ENCODE measurements at places on chromosomes 7 and 10.
A peak's percentile ranks its signal among the peaks of the same experiment; 100 is the strongest.

DNA sequence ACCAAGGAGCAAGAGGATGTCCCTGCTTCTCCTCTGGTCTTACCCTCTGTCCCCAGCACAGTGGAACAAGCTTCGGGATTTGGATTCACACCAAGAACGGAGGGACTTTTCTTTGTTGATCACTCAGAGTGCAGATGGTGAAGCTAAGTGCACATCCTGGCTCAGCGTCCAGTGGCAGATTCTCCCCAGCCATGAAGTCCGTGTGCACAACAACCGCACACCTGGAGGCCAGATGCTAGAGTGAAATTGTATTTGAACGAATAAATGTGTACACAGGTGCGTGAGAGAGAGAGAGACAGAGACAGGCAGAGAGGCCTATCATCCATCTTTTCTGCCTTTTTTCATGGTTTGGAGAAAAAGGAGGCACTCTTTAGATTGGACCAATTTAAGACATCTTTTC, 31.5 kb downstream of the ASB13 start:
- DNase-seq: no peak

- peak; percentile 14 for DNase-seq
Observed at GRCh38 chr7:31875424-31875823, 188.4 kb downstream of the PPP1R17 start.

- no peak for DNase-seq
Observed at GRCh38 chr10:49314806-49315205, 15.8 kb downstream of the C10orf71 start.

DNA sequence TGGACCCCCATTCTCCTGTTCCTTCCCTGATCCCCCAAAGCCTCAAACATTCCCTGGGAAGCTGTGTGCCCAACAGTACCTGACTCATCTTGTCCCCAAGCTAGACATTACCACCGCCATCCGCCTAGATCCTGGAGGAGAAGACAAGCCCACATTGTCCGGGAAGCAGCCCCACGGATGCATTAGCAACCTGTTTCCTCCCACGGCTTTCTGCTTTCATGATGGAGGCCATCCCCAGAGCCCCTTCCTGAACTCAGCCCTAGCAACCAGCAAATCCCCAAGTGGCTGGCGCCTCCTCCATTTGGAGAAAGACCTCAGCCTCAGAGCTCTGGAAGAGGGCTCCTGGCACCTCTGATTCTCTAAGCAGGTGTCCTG, 2.3 kb upstream of the SLC29A3 start:
- no peak for DNase-seq

- DNase-seq: no peak
Observed at GRCh38 chr10:129537151-129537550, 70.1 kb downstream of the MGMT start.

GRCh38 chr10:43949351-43949750, 300.7 kb upstream of the ZNF32 start:
- DNase-seq: no peak

DNA sequence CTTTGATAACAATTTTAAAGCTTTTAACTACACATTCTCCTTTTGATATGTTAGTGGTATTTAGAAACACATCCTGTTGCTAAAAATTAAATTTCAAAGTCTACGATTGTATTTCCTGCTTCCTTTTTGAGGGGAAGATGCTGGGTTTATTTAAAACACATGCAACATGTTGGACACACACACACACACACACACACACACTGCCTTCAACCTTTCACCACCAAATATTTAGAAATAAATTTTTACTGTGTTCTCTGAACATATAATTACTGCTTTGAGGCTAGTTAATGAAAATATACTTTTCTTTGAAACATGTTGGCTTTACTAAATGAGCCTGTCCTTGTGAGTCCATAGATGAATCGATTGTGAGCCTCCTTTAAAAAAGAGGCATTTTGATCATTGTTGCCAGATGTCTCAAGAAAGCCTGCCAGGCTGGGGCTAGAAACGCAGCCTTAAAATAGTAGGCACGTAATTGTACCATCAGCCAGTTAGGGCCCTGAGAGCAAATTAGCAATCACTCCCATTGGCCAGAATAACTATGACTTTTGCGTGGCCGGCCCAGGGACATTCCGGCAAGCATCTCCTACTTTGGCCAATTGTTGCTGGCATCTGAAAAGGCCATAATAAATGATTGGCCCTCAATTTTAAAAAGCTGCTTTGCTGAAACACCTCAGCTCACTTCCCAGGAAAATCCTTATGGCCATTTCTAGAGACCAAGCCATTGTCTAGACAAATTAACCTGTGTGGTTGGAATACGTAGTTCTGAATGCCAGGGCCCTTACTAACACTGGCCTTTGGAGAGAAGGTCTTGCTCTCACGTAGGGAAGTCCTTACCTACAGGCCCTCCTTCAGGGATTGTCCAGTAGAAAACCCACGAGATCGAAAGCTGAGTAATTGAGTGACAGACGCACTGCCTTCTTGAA, 9.9 kb upstream of the TEX36 start:
- DNase-seq: no peak

DNA sequence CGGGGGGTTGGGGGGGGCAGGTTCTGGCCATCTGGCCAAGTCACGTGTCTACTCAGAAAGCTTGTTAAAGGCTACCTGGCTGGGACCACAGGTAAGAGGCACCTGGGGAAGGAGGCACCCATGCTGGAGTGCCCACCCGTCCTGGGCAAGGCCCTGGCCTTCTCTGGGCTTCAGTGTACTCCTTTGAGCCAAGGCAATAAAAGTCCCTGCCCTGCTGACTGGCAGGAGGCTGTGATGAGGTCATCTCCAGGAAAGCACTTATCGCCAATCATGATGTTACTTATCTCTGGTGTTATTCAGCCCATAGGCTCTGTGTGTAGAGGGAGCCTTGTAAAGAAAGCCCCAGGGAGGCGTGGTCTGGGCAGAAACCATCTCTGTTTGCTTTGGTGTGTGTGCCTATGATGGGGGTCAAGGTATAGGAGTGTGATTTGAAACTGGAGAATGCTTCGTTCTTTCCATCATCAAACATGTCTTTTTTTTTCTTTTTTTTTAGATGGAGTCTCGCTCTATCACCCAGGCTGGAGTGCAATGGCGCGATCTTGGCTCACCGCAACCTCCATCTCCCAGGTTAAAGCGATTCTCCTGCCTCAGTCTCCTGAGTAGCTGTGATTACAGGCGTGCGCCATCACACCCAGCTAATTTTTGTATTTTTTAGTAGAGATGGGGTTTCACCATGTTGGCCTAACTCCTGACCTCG, 2.5 kb upstream of the CLDN4 start:
- DNase-seq: no peak

- DNase-seq: no peak
Observed at GRCh38 chr10:103677486-103678177, 177.7 kb downstream of the SH3PXD2A start.

- DNase-seq: no peak
Observed at GRCh38 chr7:135208102-135208793, 3.1 kb downstream of the WDR91 start.

- no peak for DNase-seq
Observed at GRCh38 chr10:129882291-129883010, 81.6 kb downstream of the EBF3 start.

- no peak for DNase-seq
Observed at GRCh38 chr7:1057416-1058291, 13.3 kb downstream of the GPR146 start.

GRCh38 chr7:822692-823276, 9.5 kb upstream of the SUN1 start:
- no peak for DNase-seq

DNA sequence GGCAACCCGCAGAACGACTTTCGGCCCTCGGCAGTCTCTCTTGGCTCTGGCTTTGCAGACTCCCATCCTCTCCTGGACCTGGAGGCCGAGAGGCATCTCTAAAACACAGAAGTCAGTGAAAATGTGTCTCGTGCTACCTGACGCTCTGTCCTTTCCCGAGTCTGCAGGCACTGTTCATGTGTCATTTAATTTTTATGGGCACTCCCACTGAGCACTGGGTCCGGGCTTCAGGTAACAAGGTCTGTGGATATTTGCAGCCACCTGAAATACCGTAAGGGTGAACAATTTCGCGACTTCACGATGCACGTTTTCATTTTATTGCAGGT, 96.8 kb downstream of the GLRX3 start:
- no peak for DNase-seq

GRCh38 chr10:43172645-43173044, 34.4 kb downstream of the CSGALNACT2 start:
- DNase-seq: no peak

GRCh38 chr10:1024103-1024502, 1.6 kb downstream of the IDI2 start:
- DNase-seq: no peak

- no peak for DNase-seq
Observed at GRCh38 chr7:36686499-36686898, 37.8 kb downstream of the AOAH start.

DNA sequence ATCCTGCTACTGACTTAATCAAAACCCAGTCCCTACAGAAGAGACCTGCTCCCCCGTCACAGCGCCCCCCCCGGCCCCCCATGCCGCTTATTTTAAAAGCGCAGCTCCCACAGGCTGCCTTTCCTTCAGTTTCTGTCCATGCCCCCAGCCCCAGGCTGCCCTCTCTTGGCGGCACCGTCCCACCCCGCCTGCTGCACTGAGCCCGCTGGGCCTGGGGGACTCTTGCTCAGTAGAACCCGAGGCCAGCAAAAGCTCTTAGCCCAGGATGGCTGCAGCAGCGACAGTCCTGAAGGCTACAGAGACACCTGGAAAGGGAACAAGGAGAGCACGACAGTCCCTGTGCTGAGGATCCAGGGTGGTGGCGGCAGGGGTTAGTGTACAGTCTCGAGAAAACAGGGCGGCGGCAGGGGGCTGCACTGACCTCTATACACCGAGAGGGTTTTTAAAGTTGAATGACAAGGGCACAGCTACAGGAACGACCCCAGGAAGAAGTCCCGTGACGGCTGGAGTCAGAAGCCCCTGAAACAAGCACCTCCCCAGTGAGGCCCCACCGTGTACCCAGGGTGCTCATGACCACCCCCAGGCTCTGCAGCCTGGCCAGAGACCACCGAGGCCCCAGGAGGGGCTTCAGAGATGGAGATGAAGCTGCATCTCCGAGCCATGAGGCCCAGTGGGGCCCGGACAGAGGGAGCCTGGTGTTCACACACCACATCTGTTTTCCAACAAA, 54.4 kb downstream of the ZRANB1 start:
- no peak for DNase-seq

GRCh38 chr7:147912946-147913638, 677.5 kb upstream of the C7orf33 start:
- no peak for DNase-seq

- no peak for DNase-seq
Observed at GRCh38 chr7:22499044-22499443, 944 bp downstream of the STEAP1B start.

DNA sequence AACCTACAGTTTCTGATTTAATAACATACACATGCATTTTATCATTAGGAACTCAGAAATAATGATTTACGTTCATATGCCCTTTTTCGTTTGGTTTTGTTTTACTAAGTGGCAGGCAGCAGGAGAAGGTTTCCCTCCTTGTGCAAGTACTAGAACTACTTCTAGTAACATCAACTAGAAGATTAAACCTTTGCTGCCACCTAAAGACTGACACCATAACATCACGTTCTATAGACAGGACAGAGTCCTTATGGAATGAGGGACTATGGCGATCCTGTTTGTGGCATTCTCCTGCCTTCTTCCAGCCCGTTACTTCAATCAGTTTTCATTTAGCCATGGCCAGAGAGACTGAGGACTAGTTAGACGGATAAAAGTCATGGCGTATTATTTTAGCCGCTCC, 53.2 kb downstream of the GAD2 start:
- DNase-seq: no peak

GRCh38 chr10:105585753-105586152, 944.7 kb downstream of the SORCS3 start:
- no peak for DNase-seq

GRCh38 chr7:149743476-149744255, 29.7 kb downstream of the ZNF467 start:
- no peak for DNase-seq

DNA sequence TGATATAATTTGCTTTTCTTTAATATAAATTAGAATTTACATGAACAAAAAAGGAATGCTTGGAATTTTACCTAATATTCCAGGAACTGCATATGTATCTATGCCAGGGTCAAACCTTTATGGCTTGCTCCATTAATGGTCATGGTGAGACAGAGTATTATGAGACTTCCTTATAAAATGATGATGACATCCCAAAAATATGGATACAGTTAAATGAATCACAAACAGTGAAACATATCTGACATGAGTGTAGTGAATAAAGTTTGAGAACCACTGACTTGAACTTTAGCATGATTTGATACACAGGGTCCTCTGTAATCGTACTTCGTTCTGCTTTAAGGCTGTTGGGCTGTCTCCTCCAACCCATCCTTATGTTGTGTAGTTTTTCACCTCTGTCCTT, 51.8 kb downstream of the MARCHF5 start:
- no peak for DNase-seq

DNA sequence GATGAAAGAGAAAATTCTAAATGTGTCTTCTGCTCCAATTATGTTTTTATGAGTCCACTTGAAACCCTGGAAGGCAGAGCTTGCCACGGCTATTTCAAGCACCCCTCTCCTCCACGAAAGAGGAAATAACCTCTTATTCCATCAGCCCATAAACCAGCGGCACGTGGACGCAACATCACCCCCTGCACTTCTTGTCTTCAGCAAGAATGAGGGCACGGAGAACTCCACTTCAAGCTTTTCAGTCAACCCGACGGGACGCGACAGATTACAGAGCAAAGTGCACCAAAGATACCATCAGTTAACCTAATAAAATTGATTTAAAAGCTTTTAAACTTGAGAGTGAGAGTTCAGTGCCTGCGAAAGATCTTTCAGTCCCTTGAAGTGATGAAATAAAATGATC, 406.3 kb downstream of the GALNT17 start:
- DNase-seq: no peak

- no peak for DNase-seq
Observed at GRCh38 chr7:146126767-146127509, 10.3 kb downstream of the CNTNAP2 start.

- DNase-seq: no peak
Observed at GRCh38 chr7:56023500-56023899, 27.7 kb downstream of the PSPH start.

- no peak for DNase-seq
Observed at GRCh38 chr7:128867241-128867640, 4.6 kb downstream of the ATP6V1F start.

- DNase-seq: no peak
Observed at GRCh38 chr7:78026492-78026891, 227.9 kb downstream of the PHTF2 start.

DNA sequence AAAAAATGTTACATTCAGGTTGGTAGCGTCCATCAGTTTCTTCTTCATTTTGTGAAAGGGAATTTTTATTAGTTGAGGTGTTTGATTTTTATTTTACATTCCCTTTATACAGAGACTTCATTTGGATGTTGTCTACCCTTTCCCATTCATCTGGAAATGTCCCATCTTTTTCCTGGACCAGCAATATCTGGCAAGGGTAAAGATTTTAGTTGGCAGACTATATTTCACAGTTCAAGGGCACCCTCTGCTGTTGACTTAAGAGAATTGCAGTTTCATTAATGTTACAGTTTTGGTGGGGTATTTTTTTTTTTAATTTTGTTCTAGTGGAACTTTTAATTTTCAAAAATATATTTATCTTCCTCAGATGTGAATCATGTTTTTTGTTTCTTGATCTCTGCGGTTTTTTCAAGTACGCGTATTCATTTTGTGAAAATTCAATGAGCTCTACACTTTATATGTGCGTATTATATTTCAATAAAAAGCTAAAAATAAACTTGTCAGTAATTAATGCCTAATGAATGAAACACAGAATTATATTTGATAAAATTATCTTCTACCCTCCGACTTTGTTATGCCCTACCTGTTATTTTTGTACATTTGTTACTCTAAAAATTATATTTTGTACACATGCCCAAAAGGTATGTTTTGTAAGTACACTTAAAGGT, 97.9 kb upstream of the KLF14 start:
- DNase-seq: no peak

GRCh38 chr7:3575753-3576531, 274.9 kb downstream of the SDK1 start:
- DNase-seq: no peak
